HTR-8/SVneo (cell line): ENCODE measurements at places on chromosomes 7 and 10.

- no peak for DNase-seq
Observed at GRCh38 chr10:76337641-76338040, 906.2 kb downstream of the LRMDA start.

- DNase-seq, result no peak
Observed at GRCh38 chr7:149885191-149886017, 11.6 kb downstream of the ATP6V0E2 start.

- DNase-seq, result no peak
Observed at GRCh38 chr7:67608806-67609205, 612.2 kb downstream of the TYW1 start.

GRCh38 chr7:87452279-87452678, 23.2 kb downstream of the ABCB4 start:
- DNase-seq, result no peak

DNA sequence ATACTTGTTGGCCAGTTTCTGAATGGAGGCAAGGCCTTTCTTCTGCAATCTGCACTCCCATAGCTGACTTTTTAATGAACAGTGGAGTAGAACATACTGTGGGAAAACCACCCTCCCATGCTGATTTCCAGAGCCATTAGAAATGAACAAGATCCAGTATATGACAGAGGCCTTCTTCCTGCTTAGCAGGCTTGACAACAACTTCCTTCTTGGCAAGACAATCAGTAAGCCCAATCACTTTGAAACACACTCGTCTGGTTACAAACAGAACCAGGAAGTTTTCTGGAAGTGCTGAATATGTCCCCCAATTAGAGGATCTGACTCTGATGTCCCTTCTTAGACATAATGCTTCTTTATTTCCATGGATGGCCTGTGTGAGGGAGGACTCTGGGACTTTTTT, 103.4 kb downstream of the SAMD9 start:
- DNase-seq, result no peak

DNA sequence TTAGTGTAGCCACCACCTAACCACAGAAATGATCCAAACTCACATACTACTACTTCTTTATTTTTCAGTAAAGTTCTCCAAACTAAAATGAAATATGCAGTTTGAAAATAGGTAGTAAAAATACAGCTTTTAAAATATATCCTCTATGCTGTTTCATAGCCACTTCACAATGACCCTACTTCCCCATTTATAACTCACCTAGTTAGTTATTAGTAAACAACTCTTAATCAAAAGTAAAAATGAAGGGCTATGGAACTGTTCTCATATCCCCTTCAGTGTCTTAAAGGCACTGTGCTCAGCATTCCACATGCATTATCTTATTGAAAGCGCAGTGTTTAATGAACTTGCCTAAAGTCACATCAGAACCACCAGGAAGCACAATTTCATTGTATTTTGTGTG, 43.5 kb downstream of the KMT2C start:
- DNase-seq, result no peak

GRCh38 chr10:104472505-104472904, 118.9 kb downstream of the CFAP58 start:
- no peak for DNase-seq

GRCh38 chr7:41927380-41927779, 224.5 kb upstream of the INHBA start:
- no peak for DNase-seq

- no peak for DNase-seq
Observed at GRCh38 chr7:69844264-69844868, 246.1 kb downstream of the AUTS2 start.

DNA sequence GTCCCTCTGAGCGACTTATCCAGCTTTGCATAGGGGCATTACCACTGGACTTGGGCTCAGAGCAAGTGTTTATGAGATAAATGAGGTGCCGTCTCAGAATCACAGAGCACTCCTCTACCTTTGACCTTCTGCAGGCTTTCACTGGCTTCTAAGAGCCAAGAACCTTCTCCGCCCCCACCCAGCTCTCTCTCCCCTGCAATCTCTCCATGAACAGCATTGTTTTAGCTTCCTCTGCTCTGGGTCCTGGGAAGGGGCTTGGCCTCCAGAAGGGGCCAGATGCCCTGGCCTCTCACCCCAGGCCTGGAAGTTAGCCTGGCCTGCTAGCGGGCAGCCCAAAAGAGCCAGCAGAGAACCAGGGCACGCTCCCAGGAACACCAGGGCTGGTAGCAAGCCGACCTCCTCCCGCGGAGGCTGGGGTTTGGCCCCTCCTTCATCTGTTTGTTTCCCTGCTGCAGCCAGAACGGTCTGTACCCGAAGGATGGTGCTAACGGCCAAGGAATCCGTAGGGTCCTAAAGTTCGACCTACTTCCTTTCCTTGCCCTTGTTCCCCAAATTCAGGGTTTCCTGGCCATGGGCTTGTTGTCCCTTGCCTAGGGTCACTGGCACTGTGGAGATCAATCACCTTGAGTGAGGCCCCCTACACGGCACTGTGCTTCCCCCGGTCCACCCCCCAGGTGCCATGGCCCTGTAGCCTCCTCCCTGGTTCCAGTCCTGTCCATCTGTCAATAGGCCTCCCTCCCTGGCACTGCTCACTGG, 18.7 kb upstream of the DDIT4 start:
- peak; percentile 83 for DNase-seq

- DNase-seq, result no peak
Observed at GRCh38 chr10:130020651-130021382, 56.7 kb upstream of the EBF3 start.

DNA sequence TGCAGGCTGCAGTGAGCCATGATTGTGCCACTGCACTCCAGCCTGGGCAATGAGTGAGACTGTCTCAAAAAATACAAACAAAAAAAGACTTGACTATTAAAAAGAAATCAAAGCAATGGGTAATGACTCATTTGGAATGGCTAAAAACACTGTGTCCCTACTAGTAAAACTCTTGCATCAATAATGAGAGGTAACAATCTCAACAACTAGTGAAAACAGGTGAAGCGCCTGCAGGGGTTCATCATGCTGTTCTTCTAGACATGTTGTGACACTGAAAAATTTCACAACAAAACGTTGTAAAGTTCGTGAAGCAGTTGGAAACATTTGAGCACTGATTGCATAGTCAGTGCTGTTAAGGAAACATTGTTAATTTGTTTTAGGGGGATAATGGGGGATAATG, 26.9 kb upstream of the SLC29A4 start:
- no peak for DNase-seq

- no peak for DNase-seq
Observed at GRCh38 chr10:115932099-115932498, 340.9 kb downstream of the GFRA1 start.

GRCh38 chr7:15558756-15559155, 3.1 kb downstream of the AGMO start:
- no peak for DNase-seq

- no peak for DNase-seq
Observed at GRCh38 chr10:127067542-127068194, 128.7 kb downstream of the INSYN2A start.

- no peak for DNase-seq
Observed at GRCh38 chr10:61933859-61934555, 32.5 kb downstream of the ARID5B start.

- DNase-seq, result no peak
Observed at GRCh38 chr10:12962556-12962955, 39.0 kb downstream of the CCDC3 start.

- no peak for DNase-seq
Observed at GRCh38 chr10:122078965-122079795, 90.2 kb downstream of the TACC2 start.

DNA sequence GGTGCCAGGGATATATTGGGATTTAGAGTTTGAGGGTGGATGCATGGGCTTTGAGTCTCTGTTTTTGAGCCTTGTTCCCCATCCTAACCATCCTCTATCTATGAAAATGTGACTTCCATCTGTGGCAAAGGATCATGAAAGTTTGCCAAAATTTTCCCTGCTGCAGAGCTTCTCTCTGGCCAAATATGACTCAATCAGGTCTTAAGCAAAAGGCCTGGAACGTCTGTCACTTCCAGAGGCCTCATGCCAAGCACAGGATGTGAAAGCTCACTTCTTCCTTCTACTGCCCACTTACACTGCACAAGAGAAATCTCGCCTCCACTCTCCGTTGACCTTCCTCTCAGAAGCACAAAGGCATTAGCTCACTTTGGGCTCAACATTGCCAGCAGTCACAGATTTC, 696.9 kb upstream of the NRP1 start:
- no peak for DNase-seq

DNA sequence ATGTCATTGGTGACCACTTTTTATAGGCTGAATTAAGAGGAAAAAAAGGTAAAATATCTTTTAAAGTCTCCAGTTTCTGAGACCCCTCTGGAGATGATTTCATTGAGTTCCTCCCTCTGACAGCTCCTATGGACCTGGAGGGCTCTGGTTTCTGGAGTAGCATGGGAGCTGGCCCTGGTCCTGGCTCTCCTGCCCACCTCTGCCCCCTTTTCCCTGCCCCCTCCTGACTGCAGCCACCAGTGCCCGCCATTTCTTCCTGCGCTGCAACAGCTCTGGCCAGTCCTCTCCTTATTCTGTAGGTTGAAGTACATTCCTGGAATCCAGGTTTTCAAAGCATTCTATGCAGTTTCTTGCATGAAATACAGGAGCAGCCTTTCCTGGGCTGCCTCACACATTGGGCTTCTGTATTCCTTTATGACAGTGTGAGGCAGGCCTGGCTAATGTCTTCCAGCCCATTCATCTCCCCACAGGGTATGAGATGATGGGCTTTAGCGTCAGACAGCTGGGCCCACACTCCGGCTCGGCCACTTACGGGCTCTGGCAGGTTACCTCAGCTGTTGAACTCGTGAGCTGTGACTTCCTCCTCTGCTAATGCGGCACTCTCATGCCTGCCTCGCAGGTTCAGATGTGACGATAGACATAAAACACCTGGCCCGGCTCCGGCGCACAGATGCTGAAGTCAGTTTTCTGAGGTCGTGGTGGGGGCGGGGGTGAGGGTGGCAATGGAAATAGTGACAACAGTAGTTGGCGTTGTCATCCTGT, 101.7 kb downstream of the MGMT start:
- DNase-seq, result no peak

GRCh38 chr7:141369422-141369821, 181.8 kb upstream of the AGK start:
- no peak for DNase-seq

DNA sequence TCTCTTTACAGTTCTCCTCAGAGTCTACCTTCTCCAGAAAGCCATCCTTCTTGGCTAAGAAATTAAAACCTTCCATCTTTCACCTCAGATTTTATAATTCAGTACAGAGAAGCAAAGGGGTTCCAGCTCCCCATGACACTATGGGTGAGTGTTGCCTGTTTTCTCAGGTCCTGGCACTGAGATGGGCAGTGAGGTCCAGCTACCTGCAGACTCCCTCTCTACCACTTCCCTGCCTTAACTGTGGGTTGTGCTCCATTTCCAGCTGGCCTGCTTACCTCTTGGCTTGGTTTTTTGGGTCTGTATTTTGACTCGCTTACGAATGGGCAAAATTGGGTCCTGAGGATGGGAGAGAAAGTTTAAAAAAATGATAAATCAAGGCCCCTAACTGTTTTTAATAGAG, 26.3 kb downstream of the ZCWPW1 start:
- no peak for DNase-seq

GRCh38 chr10:73813333-73813732, 1.9 kb upstream of the NDST2 start:
- no peak for DNase-seq

DNA sequence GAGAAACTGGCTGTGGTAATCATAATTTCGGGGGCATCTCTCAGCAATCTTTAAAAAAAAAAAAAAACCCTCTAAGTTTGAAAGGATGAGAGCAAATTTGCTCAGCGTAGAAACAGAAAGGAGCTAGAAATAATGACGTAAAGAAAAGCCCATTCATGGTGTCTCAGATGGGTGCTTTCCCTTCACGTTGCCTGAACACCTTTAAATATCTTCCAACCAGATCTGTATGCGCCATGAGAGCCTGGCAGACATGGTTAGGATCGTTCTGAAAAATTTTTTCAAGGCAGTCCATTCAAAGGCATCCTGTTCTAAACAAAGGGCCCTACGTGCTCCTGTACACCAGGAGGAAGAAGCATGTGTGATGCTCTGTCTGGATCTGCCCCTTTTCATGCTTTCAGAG, 141.2 kb upstream of the C1QL3 start:
- DNase-seq, result no peak

- no peak for DNase-seq
Observed at GRCh38 chr7:35761871-35762677, 38.8 kb upstream of the SEPTIN7 start.

DNA sequence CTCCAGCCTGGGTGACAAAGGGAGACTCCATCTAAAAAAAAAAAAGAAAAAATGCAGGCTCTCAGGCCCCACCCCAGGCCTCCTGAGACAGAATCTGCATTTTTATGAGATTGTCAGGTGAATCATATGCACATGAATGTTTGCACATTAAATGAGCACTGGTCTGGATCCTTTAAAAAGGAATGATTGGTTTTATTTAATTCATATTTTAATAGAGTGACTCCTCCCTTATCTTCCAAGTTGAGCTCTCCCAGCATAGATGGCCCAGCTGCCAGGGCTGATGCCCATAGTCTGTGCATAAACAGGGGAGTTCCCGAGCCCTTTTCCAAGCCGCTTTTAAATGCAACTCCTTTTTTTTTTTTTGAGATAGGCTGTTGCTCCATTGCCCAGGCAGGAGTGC, 28.5 kb downstream of the CUX1 start:
- no peak for DNase-seq

- no peak for DNase-seq
Observed at GRCh38 chr7:1641661-1642260, 28.3 kb upstream of the ELFN1 start.

DNA sequence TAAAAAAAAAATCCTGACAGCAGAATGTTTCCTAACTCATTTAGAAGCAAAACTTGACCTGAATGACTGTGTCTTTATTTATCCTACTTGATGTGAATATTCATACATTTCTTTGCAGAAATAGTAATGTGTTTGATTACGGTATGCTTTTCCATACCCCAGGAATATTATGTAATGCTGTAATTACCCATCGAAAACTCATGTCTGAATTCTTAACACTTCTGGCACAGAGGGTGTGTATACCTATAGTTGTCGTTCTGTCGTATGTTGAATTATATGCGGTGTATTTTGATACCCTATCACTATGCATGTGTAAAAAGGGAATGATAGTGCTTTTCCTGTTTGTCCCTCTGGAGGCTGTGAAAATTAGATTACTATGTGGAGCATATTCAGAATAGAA, 26.6 kb downstream of the SDK1 start:
- no peak for DNase-seq

GRCh38 chr7:149753375-149754233, 19.8 kb downstream of the ZNF467 start:
- DNase-seq, result peak; percentile 53
